ENCODE measurements at places on chromosomes 12 and 14.

DNA sequence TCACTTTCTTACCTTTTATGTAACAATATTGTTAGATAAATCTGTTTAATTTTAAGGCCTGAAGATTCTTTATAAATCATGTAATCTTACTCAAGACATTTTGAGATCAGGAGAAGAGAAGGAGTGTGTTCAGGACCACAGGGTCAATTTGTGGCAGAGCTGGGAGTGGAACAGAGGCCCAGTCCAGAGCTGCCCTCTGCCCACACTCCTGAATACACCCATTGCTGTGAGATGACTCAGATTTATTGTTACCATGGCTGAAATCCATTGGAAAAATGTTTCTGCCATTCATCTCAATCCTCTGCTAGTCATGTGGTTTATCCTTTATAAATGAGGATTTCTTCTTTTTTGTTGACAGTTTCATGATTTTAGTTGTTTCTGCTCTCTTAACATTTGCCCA is 100.5 kb upstream of the STXBP6 start:
- DNase-seq: no peak

- DNase-seq: no peak
Observed at GRCh38 chr14:55015006-55015405, 11.9 kb downstream of the WDHD1 start.

DNA sequence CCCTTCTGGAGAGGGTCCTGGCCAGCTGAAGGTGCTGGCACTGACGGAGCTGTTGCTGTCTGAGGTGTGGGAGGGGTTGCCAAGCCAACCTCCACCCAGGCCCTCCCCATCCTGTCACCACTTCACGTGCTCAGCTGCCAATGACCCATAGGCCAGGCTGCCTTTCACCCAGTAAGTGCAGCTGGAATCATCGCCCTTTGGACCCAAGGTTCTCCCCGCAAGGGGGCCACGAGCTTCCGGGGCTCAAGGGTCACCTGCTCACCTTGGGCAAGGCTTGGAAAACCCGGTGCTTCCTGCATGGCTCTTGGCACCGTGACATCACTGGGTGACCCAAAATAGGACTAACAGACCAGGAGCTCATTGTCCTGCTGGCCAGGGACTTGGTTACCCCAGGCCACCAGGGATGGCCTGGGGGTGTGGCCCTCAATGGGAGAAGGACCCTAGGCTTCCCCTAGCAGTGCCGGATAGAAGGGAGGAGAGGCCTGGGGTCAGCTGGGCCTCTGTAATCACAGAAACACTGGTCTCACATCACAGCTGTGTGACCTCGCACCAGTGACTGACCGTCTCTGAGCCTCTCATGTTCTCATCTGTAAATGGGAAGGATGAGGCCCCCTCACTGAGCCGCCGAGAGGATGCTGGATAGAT is 51.3 kb downstream of the CCDC85C start:
- no peak for DNase-seq

DNA sequence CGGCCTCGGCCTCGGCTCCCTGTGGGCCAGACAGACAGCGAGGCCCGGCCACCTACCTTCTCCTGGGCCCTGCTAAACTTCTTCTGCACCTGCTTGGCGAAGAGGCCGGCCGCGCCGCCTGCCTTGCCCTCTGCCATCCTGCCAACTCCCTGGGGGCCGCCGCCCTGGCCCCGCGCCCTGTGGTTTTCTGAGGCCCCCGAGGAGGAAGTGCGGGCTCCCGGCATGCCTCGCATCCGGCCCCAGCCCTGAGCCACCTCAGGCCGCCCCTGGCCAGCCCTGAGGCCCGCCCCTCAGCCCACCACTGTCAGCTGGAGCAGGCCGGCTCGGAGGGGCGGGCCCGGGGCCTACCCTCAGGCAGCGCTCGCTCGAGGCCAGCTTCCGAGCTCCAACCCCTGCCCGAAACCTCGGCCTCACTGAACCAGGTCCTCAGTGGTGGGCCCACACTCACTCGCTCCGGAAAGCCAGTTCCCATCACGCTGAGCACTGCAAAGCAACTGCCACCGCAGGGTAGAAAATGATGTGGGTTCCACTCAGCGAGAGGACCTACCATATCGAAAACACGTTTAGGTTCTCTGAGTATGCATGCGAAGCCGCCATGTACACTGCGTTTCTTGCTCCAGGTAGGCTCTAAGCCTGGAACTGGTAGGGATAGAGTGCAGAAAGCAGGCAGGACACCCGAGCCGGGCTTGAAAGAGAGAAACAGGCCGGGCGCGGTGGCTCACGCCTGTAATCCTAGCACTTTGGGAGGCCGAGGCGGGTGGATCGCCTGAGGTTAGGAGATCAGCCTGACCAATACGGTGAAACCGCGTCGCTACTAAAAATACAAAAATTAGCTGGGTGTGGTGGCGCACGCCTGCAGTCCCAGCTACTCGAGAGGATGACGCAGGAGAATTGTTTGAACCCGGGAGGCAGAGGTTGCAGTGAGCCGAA is at the start of gene BIN2:
Gene BIN2, minus strand, starts transcription at position 209 of the 930 bp plus-strand sequence. Its CDS starts 72 bp downstream, at position 137.
- no peak for DNase-seq

DNA sequence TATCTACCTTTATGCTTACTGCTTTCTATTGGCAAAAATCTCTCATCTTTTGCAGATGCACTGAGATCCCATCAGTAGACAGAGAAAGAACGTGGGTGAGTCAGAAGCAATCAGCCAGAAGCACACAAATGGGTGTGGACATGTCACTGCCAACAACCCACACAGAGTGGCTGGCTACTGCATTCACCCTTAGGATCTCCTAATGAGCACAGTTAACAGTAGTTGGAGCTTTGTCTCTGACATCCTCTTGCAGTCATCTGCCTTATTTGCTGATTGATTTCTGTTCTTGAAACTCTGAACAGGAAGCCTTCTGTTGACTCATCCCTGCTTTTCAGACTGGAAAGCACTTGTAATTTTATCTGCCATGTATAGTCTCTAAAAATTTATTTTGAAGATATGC is 117.2 kb downstream of the RGS6 start:
- no peak for DNase-seq

DNA sequence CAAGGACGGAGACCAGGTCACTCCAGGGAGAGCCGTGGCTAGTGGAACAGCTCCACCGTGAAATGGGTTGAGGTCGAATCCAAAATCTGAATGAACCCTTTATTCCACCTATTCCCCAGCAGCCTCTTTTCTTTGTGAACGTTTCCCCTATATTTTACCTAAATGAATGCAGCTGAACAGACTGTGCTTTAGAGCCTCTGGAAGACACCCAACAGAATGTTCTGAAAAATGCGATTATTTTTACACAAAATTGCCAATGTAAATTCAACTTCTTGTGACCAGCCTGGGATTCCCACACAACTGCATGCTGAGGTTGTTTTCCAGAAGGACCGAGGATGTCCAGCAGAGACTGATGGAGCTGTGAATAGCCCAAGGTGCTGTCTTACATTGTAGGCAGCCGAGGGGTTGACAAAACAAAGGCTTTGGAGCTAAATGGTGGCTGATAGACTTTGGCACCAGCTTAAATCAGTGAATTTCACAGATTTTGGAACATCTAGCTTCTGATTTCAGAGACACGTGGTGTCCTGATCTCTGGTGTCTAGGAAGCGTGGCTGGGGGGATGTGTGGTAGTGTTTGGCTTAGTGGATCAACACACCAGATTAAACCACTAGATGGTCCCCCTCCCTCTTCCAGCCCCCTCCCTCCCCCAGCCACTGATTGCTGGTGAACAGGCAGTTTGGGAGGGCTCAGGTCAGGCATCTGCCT is 150.4 kb downstream of the ZNF664 start:
- no peak for DNase-seq

DNA sequence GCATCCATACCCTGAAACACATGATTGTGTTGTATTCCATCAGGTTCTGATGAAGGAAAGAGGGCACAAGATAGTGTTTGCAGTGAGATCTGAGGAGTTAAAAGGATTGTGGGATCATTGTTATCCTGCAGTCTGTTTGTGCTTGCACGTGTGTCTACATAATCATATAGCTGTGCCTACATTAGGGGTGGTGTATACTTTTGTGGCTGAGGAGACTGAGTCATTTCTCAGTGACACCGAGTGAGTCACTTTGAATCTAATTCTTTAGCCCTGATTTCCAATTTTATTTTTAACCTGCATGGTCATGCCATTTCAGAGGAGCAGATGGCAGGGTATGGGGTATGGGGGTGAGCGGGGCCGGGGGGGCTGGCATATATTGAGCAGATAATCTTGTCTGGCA is 133.2 kb downstream of the ANO4 start:
- no peak for DNase-seq

- DNase-seq: no peak
Observed at GRCh38 chr14:78705989-78706388, 535.8 kb downstream of the NRXN3 start.

DNA sequence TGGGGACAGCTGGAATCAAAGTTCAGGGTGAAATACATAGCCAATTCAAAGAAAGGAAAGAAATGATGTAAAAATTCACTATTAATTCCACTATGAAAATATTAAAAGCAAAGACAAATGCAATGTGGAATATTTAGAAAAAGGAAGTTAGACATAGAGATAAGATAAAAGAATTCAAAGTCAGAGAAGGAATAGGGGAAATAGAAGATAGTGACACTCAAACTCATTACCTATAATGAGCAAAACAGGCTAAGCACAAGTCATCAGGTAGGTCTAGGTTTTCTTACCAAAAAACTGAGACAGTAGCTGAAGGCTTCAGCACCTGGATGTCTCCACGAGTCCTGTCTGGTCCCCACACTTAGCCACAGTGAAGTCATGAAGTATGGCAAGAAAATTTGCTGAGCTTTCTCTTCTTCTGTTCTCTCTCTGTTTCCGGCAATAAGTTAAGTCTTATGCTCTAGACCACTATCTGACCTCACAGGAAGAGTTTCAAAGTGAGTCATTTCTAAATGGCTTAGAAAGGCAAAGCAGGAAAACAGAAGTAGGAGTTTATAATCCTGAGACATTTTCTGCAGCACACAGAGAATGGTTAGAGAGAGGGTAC is at the start of gene C3AR1:
Gene C3AR1, minus strand, starts transcription at position 369 of the 604 bp plus-strand sequence. CDS start 6,174 bp downstream, outside the sequence.
- no peak for DNase-seq

DNA sequence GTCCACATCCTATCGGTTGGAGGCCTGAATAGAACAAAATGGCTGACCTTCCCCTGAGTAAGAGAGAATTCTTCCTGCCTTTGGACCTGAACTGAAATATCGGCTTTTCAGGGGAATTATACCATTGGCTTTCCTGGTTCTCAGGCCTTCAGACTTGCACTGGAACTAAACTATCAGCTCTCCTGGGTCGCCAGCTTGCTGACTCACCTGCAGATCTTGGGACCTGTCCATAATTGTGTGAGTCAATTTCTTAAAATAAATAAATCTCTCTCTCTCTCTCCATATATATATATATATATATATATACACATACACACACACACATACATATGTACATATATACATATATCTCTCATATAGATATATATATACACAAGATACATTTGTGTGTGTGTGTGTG is 41.6 kb downstream of the KCNK10 start:
- DNase-seq: no peak

DNA sequence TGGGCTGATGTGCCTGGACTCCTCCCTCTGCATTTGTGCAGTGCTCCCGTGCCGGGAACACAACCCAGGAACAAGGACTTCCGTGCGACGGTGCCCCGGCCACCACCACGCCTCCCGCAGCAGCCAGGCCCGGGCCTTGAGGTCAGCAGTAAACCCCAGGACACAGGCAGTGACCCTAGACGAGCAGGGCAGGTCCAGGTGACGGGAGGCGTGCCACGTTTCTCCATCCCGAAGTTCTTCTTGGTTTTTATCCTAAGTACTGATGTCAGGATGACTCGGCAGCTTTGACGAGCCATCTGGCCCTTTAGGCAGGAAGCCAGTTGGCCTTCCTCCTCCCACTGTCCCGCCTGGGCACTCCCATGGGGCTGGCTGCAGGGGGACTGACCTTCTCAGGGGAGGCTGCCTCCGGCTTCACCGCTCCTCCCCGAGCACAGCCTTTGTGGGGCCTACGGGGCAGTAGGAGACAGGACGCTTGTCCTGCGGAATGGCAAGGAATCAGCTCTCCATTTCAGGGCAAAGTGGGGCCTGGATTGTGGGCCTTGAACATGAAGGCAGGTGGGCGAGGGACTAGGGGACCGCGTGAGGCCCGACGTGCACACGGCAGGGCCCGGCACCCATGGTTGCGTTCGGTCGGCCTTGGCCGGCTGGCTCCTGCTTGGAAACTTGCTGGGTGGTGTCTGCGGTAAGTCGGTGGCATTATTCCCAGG is 94.1 kb downstream of the FBXL14 start:
- DNase-seq: no peak

DNA sequence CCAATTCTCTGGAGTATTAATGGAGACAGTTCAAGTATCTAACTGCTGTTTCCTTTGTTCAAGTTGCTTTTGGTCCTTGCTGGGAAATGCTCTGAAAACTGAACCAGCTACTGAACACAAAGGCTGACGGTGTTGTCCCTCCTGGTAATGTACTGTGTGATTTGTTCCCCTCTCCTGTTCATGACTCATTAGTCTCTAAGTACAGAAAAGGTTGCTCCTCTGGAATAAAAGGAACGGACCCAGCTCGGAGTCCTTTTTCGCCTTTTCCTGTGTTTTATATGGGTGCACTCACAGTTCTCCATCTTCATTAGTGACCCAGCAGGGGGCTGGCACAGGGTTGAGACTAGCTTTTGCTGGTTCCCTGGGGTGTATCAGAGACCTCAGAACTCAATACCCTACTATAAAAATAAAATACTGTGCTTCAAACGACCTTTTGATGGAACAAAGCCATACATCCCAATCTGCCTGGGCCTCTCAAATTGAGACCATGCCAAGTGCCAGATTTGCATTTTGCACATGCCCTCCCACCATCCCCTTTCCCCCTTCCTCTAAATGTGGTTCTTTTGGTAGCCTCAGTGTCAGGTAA is 269.7 kb downstream of the RAD51B start:
- no peak for DNase-seq

GRCh38 chr14:61562321-61563161 is 132.8 kb upstream of the HIF1A start:
- no peak for DNase-seq

GRCh38 chr12:66191547-66192126 is 2.6 kb downstream of the IRAK3 start:
- DNase-seq: no peak

DNA sequence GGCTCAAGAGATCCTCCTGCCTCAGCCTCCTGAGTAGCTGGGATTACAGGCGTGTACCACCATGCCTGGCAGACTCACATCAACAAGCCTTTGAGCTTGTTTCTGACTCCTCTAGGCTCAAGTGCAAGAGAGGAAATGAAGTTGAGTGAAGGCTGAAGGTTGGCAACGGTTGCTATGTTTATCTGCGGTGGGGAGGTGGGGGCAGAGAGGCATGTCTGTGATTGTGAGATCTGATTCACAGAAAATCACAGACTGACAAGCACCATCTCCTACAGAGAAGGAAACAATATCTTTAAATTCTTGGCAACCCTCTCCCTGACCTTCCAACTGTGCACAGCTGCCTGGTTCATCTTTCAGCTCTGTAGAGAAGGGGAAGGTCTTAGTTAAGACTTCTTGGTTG is 22.1 kb upstream of the NINJ2 start:
- no peak for DNase-seq

GRCh38 chr12:27252934-27253333 is 8.8 kb downstream of the STK38L start:
- no peak for DNase-seq

DNA sequence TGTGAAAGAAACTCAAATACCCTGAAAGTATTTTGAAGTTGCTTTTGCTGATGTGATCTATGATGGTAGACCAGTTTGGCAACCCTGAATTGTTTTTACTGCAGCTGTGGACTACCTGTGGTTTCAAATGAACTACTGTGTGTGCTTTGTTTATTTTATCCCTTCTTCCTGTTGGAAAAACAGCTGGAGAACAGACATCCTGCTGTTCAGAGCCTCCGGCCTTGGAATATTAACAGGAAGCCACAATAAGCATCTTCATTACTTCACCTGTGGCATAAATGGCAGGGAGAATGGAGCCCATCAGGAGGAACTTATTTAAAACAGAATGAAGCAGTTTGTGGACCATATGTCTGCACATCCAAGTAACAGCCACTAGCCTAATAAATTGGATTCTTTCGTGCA is 104.8 kb downstream of the DUSP6 start:
- DNase-seq: no peak

Data from D341Med (cell line).